ENCODE measurements at places on chromosomes 3 and 15.

GRCh38 chr3:2920103-2920502 lies 190.1 kb downstream of the IL5RA start:
- no peak for DNase-seq

GRCh38 chr3:185332026-185332735 lies 30.8 kb upstream of the MAP3K13 start:
- peak; percentile 52 for DNase-seq

DNA sequence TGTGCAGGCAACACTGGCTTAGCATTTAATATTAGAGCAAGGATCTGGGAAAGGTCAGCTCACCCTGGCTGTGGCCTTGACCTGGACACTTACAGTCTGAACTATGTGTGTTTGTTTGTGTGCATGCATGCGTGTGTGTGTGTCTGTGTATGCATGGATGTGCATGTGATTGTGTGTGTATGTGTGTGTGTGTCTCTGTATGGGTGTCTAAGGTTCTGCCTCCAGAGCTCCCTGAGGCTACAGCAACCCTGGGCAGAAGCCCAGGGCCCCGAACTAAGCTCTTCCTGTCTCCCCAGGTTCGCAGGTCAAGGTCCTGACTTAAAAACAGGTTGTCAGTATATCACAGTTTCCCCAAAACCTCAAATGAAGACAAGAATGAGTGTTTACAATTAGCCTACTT lies 51.3 kb downstream of the SUSD5 start:
- DNase-seq = no peak

DNA sequence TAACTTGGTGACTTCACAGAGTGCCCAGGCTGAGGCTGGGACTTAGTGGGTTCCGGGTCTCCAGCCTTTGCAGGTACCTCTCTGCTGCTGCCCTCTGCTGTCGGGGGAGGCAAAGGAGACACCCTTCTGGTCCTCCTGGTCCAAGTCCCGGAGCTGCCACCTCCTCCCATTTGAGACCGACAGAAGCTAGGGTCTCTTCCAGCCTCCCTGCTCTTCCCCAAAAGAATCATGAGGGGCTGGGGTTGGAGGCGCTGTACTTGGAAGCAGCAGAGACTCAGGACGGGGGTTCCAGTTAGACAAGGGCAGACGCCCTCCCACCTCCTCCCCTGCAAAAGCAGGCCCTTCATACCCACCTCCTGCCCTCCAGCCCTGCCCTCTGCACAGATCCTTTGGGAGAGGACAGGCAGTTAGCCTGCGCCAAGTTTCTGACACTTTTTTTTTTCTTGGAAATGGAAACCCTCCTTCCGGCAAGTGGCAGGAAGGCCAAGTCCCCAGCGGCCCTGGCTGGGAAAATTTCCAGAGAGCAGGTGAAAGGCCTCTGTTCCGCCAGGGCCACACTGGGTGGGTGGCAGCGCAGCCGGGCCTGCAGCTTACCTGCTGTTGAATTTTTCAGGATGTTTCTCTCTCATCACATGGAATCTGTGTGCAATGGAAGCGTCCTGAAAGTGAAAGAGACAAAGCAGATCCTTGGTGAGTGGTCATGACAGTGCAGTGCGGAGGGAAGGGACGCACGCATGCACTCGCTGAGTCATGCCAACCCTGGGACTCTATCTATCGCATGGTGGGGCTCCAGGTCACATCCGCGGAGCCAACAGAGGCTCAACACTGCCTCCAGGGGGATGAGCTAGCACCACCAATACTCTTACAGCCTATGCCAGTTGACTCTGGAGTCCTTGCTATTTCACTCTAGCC lies 119.9 kb downstream of the DGKG start:
- DNase-seq = peak; percentile 55

GRCh38 chr3:29465836-29466235 lies 185.0 kb downstream of the RBMS3 start:
- no peak for DNase-seq

DNA sequence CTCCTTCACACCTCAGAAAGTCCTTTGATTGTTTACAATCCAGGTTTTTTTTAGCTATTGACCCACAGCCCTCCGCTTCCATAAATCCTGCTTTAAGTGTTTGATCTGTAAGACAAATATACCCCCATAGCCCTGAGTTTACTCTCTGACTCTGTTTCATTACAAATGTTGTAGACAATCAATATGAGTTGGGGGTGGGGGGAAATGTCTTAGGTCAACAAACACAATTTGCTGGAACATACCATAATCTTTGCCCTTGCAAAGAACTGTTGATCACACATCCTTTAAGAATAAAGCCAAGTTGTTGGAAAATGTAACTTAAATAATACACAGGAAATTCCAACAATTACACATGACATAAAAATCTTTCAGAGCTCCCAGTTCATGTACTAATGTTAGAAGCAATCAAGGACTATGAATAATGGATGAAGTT lies 301.8 kb upstream of the SEMA6D start:
- DNase-seq = no peak

GRCh38 chr15:40957581-40958051 lies 4.3 kb downstream of the CHAC1 start:
- DNase-seq = no peak

DNA sequence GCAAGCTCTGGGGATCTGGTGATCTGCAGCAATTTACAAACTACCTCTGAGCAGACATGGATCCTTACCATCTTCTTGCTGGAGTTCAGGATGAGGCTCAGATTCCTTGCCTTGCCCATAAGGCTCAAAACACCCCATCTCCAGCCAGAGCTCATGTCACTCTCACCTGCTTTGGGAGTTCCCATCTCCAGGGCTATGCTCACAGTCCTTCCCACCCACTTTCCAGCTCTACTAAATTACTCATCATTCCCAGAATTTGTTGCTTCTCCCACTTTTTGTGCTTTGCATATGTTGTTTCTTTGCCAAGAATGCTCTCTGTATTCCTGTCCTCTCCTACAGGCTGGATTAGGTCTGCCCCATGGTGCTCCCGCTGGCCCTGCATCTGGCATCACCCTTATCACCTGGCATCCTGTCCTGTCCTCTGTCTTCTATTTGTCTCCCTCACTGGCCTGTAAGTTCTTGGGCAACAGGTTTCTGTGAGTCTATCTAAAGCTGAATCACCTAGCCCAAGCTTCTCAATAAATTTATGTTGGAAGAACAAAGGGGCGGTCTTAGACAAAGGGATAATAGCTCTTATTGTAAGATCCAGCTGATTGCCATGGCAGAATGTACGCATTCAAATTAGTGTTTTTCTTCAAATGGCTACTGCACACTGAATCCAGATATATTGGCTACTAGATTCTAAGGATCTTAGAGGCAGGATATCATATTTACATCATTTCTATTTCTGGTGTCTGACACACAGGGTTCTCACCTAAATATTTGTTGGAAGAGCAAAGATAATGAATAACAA lies 179.2 kb downstream of the CLSTN2 start:
- no peak for DNase-seq

- peak; percentile 44 for DNase-seq
These were observed 134.0 kb downstream of the TPRA1 start for GRCh38 chr3:127456471-127457093.

GRCh38 chr3:35658686-35659085 lies 19.4 kb downstream of the ARPP21 start:
- no peak for DNase-seq

DNA sequence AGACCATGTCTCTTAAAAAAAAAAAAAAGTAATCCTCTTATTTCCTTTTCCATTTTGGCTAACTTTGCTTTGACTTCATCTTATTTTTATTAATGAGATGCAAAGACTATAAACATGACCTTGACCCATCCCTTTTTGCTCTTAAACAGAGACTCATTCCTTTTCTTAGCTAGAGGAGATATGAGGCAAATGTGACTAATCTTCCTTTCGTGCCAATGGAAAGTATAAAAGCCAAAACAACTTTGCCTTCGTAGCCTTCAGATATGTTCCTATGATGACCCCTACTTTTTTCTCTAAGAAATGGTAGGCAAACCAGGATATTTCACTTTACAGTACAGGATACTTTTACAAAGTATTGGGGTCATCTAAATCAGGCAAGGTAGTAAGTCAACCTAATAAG lies 36.9 kb upstream of the GOLGB1 start:
- no peak for DNase-seq

GRCh38 chr15:56732135-56732885 lies 999 bp downstream of the ZNF280D start:
- no peak for DNase-seq

GRCh38 chr15:86157606-86158293 lies 78.1 kb downstream of the AGBL1 start:
- DNase-seq = no peak

DNA sequence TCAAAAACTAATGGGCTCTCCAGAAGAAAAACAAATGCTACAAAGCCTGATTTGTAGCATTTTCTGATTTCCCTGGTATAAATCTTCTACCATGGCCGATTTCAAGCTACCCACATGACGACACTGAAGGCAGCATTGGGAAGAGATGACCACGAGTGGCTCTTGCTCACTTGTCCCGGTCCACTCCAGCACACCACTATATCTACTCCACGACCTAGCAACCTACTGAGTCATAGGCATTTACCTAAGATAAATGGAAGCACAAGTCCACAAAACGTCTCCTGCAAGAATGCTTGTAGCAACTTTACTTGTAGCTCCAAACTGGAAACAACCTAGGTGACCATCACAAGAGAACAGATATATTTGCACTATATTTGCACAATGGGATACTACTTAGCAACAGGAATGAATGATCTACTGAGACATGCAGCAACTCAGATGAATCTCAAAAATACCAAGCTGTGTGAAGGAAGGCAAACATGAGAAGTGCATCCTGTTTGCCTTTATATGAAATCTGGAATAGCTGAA lies 60.8 kb upstream of the HES1 start:
- no peak for DNase-seq

GRCh38 chr3:103158183-103158582 lies 723.4 kb downstream of the ZPLD1 start:
- no peak for DNase-seq

GRCh38 chr3:146496251-146496650 lies 26.9 kb upstream of the PLSCR2 start:
- no peak for DNase-seq

- DNase-seq = no peak
These were observed 147.2 kb upstream of the TNIK start for GRCh38 chr3:171607452-171607851.

DNA sequence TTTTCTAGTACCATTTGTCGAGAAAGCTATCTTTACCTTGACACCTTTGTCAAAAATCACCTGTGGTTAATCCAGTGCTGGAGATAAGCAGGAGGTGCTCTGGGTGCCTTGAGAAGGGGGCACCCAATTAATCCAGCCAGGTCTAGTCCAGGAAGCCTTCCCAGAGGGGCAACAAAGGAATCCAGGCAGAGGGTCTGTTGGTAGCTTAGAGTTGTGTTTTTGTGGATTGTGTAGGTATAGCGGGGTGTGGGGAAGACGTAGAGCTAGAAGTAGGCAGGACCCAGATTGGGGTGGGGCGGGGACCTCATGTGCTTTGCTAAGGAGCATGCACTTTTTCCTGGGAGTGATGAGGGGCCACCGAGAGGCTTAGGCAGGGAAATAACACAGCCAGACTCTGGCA lies 6.0 kb upstream of the PIGZ start:
- no peak for DNase-seq

DNA sequence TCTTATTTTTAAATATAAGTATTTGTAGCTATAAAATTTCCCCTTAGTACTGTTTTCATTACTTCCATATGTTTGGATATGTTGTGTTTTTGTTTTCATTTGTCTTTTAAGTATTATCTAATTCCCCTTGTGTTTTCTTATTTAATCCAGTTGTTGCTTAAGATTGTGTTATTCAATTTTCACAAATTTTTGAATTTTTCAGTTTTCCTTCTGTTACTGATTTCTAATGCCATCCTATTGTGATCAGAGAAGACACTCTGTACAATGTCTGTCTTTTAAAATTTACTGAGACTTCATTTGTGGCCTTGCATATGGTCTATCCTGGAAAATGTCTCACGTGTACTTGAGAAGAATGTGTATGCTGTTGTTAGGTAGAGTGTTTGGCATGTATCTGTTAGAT lies 795.6 kb upstream of the CFAP20DC start:
- no peak for DNase-seq

DNA sequence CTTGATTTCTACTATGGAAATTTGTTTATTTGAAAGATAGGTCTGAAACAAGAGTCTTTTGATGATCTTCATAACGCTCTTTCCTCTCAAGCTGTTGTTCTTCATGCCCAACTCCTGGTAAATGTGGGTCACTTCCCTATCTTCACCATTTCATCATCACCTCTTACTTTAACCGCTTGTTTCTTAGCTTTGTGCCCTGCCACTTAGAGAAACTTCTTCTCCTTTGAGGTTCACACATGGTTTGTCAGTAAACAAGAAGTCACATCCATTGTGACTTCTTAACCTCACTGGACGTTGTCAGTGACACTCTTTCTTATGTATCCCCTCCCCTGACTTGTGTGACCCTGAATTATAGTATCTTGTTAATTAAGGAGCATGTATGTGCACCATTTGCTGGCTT lies 16.9 kb upstream of the P2RY13 start:
- no peak for DNase-seq

DNA sequence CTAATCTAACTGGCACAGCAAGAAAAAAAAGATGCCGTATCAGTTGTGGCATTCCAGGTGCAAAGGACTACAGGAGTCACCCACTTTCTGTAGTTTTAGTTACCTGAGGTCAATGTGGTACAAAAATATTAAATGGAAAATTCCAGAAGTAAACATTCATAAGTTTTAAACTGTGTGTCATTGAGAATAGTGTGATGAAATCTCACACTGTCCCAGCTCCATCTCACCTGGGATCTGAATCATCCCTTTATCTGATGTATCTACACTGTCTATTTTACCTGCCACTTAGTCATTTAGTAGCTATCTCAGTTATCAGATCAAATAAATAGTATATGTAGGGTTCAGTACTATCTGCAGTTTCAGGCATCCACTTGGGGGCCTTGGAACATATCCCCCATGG lies 26.7 kb downstream of the GBE1 start:
- DNase-seq = no peak

GRCh38 chr15:89138999-89139612 lies 50.9 kb downstream of the ABHD2 start:
- DNase-seq = no peak

- DNase-seq = no peak
These were observed 111.4 kb downstream of the PGPEP1L start for GRCh38 chr15:98896002-98896721.

- DNase-seq = no peak
These were observed 49.1 kb downstream of the CYP19A1 start for GRCh38 chr15:51289290-51289689.

DNA sequence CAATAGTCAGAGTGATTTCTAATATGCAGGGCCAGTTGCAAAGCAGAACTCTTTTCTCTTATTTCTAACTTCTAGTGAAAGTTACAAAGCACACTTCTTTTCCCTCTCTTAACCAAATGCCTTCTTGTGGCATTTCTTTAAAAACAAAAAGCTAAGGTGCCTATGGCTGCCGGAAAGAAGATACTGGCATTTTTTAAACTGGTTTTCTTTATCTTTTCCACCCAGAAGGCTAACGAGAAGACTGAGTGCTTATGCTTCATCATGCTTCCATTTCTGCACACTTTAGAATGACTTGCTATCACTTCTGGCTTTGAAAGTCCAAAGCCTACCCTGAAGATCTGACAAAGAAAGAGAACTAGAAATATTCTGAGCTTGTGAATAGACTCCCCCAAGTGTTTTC lies 141.3 kb downstream of the P2RY1 start:
- DNase-seq = no peak
